ENCODE measurements at places on chromosomes 2 and 18.

- no peak for DNase-seq
These were observed 267.4 kb upstream of the RAB6C start for GRCh38 chr2:129711816-129712675.

- no peak for DNase-seq
These were observed 73.3 kb upstream of the CABLES1 start for GRCh38 chr18:23062011-23062410.

- DNase-seq = no peak
These were observed 109.7 kb downstream of the LPIN1 start for GRCh38 chr2:11856095-11856494.

- DNase-seq = no peak
These were observed 119.0 kb upstream of the ITGA6 start for GRCh38 chr2:172308253-172308935.

GRCh38 chr18:75456199-75456631 lies 28.7 kb upstream of the SMIM21 start:
- no peak for DNase-seq

Measured in fibroblast of pulmonary artery (primary cell).